Kidney glomerular epithelial cell (primary cell): ENCODE measurements at places on chromosomes 16 and 17.
A peak's percentile ranks its signal among the peaks of the same experiment; 100 is the strongest.

DNA sequence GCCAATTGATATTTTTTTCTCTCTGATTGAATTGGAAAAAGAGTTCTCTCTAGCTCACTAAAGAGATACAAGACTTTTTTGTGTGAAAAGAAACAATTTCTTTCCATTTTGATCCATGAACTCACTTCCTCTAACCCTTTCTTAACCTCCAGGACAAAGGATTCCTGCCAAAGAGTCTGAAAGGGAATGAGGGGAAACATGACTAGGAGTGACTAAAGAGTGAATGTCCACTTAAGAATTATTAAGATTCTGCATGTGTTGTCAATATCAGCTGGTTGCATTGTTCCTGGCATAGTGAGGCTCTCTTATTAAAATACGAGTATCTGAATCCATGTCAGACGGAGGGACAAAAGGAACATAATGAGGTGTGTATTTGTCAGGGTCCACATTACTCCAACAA lies 344.7 kb downstream of the GRIN2A start:
- DNase-seq, result no peak

- DNase-seq, result no peak
These were observed 21.6 kb downstream of the C17orf58 start for GRCh38 chr17:67974598-67975066.

DNA sequence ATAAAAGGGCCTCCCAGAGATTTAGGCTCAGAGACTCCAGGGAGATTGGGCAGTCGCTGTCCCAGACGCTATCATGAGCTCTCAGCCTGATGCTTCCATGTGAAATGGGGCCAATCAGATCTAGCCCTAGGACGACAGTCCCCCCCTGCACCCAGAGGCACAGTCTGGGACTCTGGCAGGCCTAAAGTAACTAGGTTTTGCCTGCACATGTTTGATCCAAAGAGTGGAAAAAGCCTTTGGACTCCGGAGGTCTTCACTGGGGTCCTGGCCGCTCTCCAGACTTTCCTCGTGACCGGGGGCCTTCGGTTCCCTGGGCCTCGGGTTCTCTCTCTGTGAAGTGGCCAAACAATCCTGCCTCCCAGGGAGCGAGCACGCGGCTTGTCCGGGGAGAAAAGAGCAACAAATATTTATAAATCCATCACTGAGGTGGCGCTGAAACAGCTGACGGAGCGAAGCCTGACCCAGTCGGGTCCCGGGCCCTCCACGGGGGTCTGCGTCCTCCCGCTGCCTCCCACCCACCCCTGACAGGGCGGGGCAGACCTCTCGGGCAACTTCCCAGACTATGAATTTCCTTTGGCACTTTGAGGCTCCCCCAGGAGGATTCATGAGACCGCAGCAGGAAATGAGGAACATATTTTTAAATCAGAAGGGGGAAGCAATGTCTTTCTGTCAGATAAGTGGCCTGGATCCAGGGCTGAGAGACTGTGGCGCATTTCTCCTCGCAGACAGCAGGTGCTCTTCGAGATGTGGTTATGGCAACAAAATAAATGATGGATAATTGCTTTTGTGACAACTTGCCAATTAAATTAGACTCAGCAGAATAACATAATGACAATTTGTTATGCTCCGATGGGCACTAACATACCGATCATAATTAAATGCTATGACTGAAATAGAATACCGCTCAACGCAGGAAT lies 38.9 kb downstream of the MRPS23 start:
- peak; percentile 38 for DNase-seq

- DNase-seq, result no peak
These were observed 43.2 kb downstream of the CUEDC1 start for GRCh38 chr17:57911834-57912673.

DNA sequence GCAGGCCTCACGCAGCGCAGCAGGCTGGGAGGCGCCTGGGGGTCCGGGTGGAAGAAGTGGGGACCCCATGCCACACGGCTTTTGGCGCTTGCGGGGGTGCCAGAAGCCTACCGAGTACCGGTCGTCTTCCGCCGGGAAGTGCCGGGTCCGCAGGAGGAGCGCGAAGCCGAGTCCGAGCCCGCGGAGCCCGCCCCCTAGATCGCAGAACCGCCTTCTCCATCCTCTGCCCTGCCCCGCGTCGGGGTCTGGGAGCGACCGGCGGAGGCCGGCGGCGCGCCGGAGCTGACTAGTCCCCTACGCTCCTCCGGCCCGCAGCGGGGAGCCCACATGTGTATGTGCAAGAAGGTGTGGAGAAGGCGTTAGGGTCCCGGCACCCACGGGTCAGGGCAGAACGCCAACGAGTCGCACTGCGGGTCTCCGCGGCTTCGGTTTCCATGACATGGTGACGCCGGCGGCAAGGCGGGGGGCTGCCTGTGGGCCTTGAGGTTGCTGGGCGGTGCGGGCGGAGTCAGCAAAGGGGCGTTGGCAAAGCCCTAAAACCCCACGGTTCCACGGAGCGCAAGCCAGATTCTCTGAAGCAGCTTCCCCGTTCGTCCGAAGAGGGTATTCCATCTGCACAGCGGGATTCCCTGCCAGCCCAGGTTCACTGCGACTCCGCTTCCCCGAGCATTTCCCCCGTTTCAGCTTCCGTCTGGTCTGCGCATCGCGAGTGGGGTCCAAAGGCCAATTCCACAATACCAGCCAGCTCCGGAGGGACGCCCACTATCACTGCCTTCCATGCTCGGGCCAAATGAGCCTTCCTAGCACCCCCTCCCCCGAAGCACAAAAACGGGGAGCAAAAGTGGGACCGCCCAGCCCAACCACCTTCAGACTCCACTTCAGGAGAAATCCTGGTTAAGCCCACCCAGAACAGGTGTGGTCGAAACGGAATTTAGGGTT lies 2.3 kb upstream of the LHX1 start:
- DNase-seq, result no peak

- DNase-seq, result peak; percentile 41
These were observed 20.6 kb downstream of the MAP2K4 start for GRCh38 chr17:12041312-12041711.

- DNase-seq, result no peak
These were observed 1.6 kb downstream of the PYCARD start for GRCh38 chr16:31200821-31201568.

DNA sequence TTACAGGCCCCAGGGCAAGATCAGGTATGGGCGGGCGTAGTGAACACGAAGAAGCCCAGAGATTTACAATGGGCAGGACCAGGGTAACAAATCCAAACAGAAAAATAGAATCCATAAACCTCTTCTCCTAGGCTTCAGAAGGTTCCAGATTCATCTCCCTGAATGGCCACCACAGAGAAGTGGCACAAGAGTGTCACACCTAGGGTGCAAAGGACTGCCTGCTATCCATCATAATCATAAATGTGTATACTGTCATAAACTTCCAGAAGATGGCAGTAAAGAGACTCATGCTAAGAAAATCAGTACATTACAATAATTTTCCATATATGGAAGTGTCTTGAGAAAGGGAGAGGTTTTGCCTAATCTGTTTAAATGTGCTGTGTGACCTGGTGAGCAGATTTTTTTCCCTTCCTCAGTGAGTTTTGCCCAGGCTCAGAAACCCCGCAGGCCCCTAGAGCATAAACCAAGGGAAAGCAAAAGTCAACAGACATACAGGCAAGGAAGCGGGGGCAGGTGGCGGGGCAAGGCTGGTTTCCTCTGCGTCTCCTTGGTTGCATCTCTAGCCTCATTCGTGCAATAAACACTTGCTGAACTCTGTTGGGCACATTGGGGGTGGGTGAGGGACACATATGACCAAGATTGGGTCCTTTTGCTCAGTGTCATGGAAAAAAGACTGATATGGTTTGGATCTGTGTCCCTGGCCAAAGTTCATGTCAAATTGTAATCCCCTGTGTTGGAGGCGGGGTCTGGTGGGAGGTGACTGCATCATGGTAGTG lies 92.0 kb upstream of the CDH5 start:
- DNase-seq, result peak; percentile 31

DNA sequence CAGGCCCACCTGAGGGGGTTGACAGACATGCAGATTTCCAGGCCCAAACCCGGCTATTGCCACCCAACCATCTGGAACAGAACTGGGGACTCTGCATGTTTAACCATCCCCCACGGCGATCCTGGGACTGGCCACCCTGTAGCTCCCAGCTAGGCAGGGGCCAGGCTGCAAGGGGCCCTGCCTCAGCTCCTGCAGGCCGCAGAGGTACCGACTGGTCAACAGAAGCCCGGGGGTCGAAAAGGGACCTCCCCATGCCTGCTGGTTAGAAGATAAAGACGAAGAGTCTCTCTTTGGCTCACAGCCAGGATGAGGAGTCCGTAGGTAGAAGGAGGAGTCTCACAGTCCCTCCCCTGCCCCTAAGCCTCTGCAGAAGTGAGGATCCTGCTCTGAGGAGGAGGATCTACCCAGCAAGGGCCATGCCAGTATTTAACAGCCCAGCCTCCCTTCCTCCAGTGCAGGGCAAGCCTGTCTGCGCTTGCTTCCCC lies 223.4 kb upstream of the TNRC6C start:
- DNase-seq, result no peak

- no peak for DNase-seq
These were observed 15.7 kb upstream of the GFOD2 start for GRCh38 chr16:67734731-67735201.

GRCh38 chr17:75827308-75828075 lies 16.7 kb downstream of the UNC13D start:
- no peak for DNase-seq

GRCh38 chr16:57186872-57187854 lies 1.0 kb downstream of the RSPRY1 start:
- DNase-seq, result peak; percentile 59

DNA sequence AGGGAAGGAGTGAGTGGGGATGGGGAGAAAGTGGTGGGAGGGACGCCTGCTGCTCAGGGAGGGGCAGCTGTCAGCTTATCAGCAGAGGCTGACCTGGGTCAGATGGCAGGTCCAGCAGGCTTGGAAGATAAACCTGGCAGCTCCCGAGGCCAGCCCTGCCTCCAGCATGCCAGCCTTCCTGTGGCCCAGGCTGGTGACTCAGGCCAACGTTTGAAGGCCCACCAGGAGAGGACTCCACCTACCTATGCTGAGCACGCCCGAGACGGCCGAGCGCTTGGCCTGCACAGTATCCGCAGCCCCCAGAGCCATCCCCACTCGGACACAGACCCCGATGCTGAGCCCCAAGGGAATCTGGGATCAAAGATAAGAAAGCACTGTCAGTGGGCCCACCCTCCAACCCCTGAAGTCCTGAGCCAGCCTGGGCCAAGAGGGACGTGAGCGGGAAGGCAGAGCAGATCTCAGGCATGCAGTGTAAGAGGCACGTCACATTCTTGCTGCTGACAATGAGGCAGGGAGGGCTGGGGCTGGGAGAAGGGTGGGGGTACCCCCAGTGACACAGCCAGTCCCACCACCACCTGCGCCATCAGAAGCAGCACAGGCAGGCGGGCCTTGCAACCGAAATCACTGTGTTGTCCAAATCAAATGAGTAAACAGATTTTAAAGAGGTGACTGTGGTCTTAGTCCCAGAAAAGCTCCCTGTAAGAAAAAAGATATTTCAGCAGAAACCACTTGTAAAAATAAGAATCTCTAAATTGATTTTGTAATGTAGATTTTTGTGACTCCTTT lies 12.4 kb downstream of the SLC47A2 start:
- no peak for DNase-seq

GRCh38 chr17:37818689-37819088 lies 73.8 kb upstream of the HNF1B start:
- peak; percentile 28 for DNase-seq

DNA sequence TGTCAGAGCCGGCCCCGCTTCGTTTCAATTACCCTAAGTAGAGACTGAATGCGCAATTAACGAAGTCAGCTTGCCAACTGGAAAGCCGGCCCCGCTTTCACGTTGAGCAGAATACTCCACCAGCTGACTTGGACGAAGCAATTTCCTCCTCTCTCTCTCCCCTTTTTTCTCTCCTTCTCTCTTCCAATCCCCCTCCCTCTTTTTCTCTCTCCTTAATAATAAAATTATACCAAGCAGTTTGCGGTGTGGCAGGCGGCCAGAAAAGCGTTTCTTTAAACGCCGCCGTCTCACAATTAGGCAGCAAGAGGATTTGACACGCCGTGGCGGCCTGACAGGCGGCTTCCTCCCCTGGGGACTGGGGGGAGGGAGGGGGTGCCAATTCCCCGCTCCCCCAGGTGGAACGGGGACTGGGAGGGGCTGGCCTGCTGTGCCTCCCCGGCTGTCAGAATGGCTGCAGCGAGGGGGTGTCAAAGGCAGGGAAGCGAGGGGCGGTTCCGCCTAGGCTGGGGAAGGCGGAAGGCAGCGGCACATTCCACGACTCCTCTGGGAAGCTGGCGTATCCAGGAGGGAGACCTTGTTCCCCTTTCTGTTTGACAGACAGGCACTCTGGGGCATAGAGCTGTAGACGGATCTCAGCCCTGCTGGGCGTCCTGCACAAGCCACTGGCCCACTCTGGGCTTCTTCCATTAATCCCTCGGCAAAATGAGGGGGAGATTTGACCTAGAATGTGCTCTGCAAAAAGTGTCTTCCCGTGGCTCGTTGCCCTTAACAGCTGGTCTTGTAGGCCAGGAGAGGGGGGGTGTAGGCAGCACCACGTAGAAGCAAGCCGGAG lies 52.7 kb downstream of the SREBF1 start:
- peak; percentile 58 for DNase-seq

DNA sequence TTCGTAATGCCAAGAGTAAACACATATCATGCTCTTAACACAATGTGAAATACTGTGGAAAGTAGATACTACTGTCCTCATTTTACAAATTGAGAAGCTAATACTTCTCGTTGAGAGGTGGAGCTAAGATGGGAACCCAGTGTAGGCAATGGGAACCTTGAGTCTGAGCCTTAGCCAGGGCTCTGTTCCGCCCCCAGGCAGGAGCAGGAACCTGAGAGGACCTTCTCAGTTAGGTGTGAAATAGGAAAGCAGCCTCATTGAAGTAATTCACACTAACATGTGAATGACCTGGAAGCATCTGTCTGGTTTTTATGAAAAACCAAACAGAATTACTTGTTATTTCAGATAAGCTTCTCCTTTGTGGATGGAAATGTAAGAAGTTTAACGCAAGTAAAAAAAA lies 62.6 kb upstream of the RBFOX1 start:
- DNase-seq, result no peak

GRCh38 chr16:82876951-82877350 lies 250.2 kb downstream of the CDH13 start:
- DNase-seq, result no peak

DNA sequence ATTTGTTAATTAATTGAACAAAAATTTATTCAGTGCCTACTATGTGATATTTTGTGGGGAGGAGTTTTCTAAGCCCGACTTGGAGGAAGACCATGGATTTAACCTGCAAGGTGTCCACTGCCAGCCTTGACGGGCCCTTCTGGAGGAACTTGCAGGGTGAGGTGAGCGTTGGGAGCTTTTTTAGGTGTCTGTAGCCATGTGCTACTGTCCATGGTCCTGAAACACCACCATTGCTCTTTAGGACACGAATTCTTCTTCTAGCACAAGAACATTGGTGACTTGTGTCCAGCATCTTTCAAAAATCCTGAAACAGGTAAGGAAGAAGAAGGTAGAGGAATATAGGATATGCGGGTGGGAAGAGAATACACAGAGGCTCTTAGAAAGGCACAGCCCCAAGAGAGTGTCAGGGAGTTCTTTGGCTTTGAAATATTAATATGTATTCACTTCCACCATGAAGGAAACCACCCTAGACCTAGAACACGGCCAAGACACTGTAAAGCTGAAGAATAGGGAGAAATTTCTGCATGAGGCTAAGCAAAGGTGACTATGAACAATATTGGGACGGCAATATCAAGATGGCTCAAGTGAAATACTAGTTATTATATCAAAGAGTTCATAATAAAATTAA lies 27.9 kb upstream of the OR4D1 start:
- DNase-seq, result peak; percentile 38

- DNase-seq, result no peak
These were observed 49.6 kb downstream of the PSMD12 start for GRCh38 chr17:67316781-67317180.

GRCh38 chr17:8463099-8463498 lies 27.4 kb downstream of the NDEL1 start:
- no peak for DNase-seq

GRCh38 chr16:88309908-88310265 lies 72.9 kb upstream of the ZNF469 start:
- no peak for DNase-seq
